ENCODE measurements at places on chromosomes 2 and 18. TPM values are rescaled to one million over a fixed set of nuclear protein-coding genes. Genes with fewer than 3 reads are reported as not detected.

TMEM178A gene
- 7.8 TPM for total RNA-seq

TMEM17 gene
- 2.3 TPM for total RNA-seq

LDAH gene
- 10.6 TPM for total RNA-seq

NYAP2 gene
- total RNA-seq = not detected

GREB1L gene
- 0.52 TPM for total RNA-seq

GRCh38 chr2:54444503-54444902, 11.6 kb upstream of the SPTBN1 start:
- peak; percentile 64 for DNase-seq
- H3K27me3 ChIP-seq = no peaks in the 10 kb centered on the region

- H3K27ac ChIP-seq = no peak overlapping the region
- DNase-seq = no peak
- no peak overlapping the region for H3K4me3 ChIP-seq
- no peaks in the 10 kb centered on the region for H3K36me3 ChIP-seq
These were observed 93.8 kb downstream of the LRP1B start for GRCh38 chr2:142037066-142037465.

DNA sequence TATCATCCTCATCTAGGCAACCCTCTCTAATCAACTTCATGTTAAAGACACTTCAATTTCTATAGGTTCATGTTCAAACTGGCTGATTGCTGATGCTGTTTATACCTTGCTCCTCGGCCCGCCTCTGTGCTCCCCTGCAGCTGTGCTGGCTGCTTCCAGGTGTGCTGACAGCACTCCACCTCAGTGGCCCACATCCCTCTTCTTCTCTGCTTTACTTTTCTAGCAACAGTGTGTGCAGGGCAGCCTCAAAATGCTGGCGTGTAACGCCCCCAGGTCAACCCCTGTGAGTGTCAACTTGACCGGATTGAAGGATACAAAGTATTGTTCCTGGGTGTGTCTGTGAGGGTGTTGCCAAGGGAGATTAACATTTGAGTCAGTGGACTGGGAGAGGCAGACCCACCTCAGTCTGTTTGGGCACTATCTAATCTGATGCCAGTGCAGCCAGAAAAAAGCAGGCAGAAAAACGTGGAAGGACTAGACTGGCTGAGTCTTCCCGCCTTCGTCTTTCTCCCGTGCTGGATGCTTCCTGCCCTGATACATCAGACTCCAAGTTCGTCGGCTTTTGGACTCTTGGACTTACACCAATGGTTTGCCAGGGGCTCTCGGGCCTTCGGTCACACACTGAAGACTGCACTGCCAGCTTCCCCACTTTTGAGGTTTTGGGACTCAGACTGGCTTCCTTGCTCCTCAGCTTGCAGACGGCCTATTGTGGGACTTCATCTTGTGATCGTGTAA, 94.7 kb downstream of the COL6A3 start:
- no peak overlapping the region for H3K27ac ChIP-seq
- H3K36me3 ChIP-seq = no peaks in the 10 kb centered on the region
- no peaks in the 10 kb centered on the region for H3K27me3 ChIP-seq
- H3K4me1 ChIP-seq = peaks cover 20% of the 10 kb centered on the region
- DNase-seq = no peak
- H3K4me3 ChIP-seq = no peak overlapping the region

DNA sequence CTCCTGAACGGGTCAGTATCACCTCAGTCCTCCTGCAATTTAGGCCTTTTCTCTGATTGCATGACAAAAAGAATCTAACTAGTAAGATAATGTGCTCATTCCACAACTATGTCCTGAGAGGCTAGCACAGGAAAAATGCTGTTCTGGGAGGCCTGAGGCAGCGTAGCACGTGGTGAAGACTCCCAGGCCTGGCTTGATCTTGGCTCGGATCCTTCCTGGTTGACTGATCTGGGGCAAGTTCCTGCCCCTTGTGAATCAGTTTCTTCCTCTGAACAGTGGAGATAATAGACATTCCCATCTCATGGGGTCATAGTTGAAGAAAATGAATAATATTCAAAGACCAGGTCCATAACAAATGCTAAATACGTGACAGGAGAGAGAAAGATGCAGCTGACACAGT, 12.3 kb downstream of the FBLN7 start:
- no peaks in the 10 kb centered on the region for H3K36me3 ChIP-seq
- H3K27me3 ChIP-seq = no peaks in the 10 kb centered on the region
- no peak overlapping the region for H3K4me3 ChIP-seq
- H3K4me1 ChIP-seq = no peaks in the 10 kb centered on the region

DNA sequence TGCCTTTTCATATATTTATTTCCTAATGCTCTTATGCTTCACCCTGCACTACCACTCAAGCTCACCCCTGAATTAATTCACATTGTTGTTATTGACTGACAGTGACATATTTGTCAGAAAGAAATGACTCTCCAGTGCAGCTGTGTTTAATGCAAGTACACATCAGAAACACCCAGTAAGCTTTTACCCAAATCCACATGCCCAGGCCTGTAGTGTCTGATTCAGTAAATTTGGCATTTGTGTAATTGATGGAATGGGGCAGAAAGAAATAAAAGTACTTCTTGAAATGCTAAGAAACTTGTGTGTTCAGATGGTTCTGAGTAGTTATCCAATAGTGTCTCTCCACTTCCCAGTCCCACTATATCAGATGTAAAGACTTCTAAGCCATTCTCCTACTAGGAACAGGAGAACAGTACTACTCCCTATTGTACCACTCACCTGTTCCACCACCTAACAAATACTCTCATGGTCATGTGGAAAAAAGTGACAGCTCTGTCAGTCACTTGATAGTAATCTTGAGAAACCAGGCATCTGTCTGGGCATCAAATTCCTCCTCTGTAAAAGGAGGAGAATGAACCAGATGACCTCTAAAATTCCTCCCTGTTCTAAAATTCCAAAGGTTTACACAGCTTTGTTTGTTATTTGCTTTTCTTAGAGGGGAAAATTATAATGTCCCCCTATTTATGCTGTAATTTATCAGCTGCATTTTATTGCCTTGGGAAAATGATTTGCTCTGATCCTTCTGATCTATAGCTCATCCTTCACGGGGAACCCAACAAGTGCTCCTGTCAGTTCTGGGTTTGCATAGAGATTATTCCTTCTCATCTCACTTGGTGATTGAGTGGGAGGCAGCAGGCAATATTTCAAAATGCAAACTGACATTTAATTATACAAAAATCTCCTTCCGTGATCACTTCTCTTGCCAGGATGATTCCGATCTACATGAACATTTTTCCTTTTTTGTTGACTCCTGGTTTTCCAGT, 70.9 kb downstream of the ZNF385B start:
- H3K36me3 ChIP-seq = no peaks in the 10 kb centered on the region
- no peak overlapping the region for H3K27ac ChIP-seq
- no peak for DNase-seq
- H3K4me1 ChIP-seq = no peaks in the 10 kb centered on the region
- H3K4me3 ChIP-seq = no peak overlapping the region
- H3K27me3 ChIP-seq = no peaks in the 10 kb centered on the region

DNA sequence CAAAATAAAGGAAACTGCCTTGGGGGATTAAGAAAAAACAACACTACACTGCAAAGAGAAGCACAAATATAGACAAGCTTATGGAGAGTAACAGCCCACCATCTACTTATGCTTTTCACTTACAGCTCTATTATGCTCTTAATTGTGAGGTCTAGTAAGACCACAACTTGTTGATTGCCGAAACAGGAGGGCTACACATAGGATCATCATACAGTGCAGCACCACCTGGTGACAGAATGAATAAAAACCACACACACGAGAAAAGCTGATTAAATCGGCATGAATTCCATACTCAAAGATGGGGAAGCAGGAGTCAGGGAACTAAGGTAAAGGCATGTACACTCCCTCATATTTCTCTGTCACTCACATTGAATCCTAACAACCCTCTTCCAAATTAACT, 259.2 kb downstream of the IKZF2 start:
- H3K4me1 ChIP-seq = no peaks in the 10 kb centered on the region
- peak; percentile 13 for DNase-seq
- H3K4me3 ChIP-seq = no peak overlapping the region
- no peak overlapping the region for H3K27ac ChIP-seq
- H3K27me3 ChIP-seq = no peaks in the 10 kb centered on the region

DNA sequence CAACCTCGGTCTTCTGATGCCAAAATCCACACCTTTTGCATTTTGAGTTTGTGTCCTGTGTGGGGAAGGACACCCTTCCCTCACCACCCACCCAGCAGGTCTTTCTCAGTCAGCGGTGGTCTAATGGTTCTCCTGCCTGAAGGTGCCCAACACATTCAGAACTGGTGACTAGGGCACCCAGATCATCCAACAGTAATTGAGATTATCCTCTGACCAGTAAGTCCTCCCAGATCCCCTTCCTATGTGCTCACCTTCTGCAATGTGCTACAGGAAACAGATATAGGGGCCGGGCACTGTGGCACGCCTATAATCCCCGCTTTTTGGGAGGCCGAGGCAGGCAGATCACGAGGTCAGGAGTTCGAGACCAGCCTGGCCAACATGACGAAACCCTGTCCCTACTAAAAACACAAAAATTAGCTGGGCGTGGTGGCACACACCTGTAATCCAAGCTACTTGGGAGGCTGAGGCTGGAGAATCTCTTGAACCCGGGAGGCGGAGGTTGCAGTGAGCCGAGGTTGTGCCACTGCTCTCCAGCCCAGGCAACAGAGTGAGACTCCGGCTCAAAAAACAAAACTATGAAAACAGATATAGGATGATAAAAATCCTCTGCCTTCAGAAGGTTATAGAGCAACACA, 56.2 kb downstream of the REEP1 start:
- H3K36me3 ChIP-seq = no peaks in the 10 kb centered on the region
- no peaks in the 10 kb centered on the region for H3K27me3 ChIP-seq
- H3K27ac ChIP-seq = no peak overlapping the region
- no peak for DNase-seq

GRCh38 chr2:190301032-190301431, 18.6 kb downstream of the HIBCH start:
- DNase-seq = no peak
- H3K27ac ChIP-seq = no peak overlapping the region
- H3K27me3 ChIP-seq = no peaks in the 10 kb centered on the region
